ENCODE measurements at places on chromosomes 4 and X. TPM values are rescaled to one million over a fixed set of nuclear protein-coding genes. Genes with fewer than 3 reads are reported as not detected.

DNA sequence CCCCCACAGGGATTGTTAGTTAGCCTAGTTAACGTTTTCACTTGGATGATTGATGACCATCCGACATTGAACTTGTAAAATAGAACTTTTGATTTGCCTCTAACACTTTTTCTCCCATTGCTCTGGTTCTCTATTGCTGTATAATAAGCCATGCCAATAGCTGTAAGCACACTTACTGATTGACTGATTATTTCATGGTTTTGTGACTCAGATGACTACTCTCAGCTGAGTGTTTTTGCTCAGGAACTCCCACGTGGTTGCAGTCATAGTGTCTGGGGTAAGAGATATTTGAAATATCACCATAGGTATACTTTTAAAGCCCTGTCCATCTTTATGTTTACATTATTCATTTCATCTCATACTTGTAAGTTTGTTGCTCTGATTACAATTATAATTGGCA is 1285.5 kb downstream of the STIM2 start:
- no peak for DNase-seq

LEF1 gene
- 11.6 TPM for total RNA-seq

BEX1 gene
- not detected for total RNA-seq

LUZP4 gene
- not detected for total RNA-seq

DNA sequence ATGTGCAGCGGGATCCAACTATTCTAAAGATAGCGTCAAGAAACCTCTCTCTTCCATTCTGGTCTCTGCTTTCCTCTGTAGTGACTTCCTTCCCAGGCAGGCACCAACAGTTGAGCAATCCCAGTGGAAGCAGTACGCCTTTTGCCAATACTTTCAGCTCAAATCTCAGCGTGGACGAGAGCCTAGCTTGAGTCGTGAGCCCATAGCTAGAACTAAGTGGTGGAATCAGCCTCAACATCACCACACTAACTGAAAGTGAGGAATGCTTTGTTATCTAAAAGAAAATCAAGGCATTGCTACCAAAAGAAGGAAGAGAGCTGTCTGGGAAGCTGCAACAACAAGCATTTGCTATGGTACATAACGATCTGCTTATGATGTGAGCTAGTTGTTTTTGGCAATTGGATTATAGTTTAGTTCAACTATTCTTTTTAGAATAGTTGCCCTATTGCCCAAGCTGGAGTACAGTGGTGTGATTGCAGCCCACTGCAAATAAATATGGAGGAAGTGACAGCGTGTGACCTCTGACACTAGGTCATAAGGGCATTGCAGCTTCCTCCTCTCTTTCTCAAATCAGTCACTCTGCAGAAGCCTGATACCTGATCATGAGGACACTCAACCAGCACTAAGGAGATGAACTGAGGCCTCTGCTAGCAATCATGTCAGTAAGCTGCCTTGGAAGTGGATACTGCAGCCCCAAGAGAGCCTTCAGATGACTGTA is 24.7 kb upstream of the FRYL start:
- no peak for DNase-seq

CC2D2A gene
- 4.2 TPM for total RNA-seq

ETDA gene
- total RNA-seq = not detected

- no peak for DNase-seq
Measured at GRCh38 chr4:7263166-7263565, 70.8 kb downstream of the SORCS2 start.

XKRX gene
- 68.9 TPM for total RNA-seq

- DNase-seq = no peak
Measured at GRCh38 chr4:158958489-158959270, 144.2 kb upstream of the RAPGEF2 start.

- no peak for DNase-seq
Measured at GRCh38 chr4:156038772-156039171, 85.1 kb upstream of the CTSO start.

ESX1 gene
- total RNA-seq = not detected

DNA sequence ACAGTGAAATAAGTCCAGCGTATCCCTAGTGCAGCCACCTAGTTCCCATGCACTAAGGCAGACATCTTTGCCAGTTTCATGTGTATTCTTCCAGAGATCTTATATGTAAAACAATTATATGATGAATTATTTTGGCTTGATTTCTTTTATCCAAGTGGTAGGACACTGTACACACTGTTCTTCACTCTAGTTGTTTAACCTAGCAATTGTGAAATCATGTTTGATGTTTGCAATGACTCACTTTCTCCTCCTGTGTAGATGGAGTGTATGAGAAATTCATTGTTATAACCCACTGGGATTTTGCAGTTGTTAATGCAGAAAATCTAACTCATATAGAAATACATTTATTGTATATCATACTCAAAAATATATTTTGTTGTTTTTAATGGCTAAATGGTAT is 17.5 kb upstream of the TBC1D1 start:
- DNase-seq = no peak

DNA sequence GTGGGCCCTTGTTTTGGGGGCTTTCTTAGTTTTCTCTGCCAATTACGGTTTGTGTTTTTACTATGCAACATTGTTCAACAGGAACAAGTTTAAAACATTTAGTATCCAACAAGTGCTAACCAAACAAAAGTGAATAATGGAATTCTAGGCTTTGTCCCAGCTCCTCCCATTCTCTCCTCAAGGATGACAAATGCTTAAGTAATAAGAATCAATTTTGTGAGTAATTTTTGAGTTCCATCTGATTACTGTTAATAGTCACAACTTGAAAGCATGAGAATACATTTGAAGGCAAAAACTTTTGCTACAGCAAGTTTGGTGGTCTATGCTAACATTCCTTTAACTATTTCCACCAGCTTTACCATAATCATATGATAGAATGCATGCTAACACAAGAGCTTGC is 78.1 kb upstream of the HPGD start:
- no peak for DNase-seq

MGAT4D gene
- total RNA-seq = not detected
